ENCODE measurements at places on chromosomes 3 and 15. TPM values are rescaled to one million over a fixed set of nuclear protein-coding genes. Genes with fewer than 3 reads are reported as not detected.

DNA sequence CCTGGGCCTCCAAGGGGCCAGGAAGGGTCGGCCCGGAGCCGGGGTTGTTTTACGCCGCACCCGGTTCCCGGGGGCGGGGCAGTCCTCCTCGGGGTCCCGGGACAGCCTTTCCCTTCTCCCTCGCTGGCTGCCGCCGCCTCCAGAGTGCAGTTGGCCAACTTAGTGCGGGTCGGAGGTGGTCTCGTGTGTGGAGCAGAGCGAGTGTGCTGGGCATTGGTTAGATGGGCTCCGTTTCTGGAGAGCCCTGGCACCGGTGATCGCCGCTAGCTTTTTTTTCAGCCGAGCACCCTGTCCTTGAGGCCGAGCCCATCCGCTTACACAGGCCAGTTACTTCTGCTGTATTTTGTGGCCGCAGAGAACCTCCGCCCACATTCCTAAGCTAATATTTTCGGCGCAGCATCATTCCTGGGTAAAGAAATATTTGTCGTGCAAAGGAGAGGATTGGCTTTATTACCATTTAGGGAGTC lies 585 bp downstream of the KIF23 start:
- peak; percentile 89 for DNase-seq

- DNase-seq, result no peak
Observed at GRCh38 chr3:132870541-132870940, 148.3 kb upstream of the NPHP3 start.

DNA sequence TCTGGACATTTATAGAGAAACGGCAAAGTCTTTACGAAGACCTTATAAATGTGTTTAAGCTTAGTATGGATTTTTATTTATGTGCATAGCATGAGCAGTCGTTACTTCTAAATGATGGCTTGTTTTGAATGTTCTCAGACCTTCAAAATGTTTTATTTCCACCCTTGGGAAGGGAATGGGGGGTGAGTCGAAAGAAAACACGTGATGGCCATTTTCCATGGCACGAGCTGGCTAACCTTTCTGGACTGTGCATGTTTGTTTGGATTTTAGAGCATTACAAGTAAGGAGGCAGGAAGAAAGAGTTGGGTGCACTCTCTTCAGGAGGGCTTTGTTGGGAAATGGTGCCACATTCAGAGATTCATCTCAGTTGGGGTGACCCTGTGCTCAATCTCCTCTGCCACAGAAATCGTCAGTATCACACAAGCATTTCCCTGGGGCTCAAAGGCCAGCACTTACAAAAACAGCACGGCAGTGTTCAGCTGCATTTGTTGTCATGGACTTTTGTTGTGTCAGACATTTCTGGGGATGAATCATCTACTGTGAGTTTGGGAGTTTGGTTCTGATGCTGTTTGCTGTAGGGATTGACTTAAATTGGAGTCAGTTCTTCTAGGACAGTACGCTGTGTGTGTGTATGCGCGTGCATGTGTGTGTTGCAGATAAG lies 52.3 kb upstream of the ADAMTS9 start:
- peak; percentile 56 for DNase-seq

DNA sequence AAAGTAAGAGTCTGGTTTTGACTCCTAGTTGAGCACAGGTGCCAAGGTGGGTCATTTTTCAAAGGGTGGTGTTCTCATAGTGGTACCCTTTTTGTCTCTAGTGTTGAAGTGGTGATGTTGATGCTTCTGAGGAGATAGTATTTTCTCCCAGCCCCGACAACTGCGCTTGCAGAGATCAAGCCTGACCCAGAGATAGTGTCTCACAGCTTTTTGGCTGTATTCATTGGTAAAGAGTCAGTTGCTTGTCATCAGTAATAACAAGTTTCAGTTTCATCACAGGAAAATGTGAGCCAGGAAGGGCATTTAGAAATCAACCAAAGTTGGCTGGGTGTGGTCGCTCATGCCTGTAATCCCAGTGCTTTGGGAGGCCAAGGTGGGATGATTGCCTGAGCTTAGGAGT lies 139.3 kb downstream of the NFKBIZ start:
- DNase-seq, result no peak

- peak; percentile 52 for DNase-seq
Observed at GRCh38 chr3:125240496-125240895, 27.9 kb upstream of the SLC12A8 start.

DNA sequence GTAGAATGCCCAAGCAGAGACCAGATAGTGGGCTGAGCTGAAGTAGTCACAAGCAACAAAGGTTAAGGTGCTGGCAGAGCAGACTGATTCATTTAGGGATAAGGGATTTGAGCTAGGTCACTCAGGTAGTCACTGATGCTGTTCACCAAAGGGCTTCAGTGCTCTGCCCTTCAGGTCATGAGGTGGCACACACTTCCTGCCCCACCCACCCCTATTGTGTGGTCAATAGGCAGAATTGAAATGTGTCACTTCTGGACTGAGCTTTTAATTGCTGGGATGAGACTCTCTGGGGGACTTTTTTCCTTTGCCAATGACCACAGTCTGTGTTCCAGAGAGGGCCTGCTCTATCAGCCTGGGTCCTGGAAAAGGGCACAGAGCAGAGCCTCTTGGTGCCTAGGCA lies 2.9 kb upstream of the DIS3L start:
- no peak for DNase-seq

GRCh38 chr15:32982001-32982400 lies 212.5 kb downstream of the FMN1 start:
- DNase-seq, result no peak

DNA sequence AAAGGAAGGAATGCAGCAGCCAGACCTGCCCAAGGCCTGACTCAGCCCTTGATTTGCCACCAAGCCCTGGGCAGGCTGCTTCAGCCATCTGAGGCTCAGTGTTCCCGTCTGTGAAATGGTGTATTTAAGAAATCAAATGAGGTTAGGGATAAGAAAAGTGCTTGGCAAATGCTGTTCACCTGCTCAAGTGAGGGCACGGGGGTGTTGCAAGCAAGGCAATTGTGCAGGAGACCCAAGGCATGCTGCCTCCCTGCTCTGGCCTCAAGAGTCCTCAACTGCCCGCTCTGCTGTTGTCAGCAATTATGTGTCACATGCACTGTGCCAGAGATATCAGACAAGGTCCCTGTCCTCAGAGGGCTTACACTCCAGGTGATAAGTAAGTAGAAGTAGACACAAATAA lies 101.8 kb downstream of the TPRA1 start:
- no peak for DNase-seq

DNA sequence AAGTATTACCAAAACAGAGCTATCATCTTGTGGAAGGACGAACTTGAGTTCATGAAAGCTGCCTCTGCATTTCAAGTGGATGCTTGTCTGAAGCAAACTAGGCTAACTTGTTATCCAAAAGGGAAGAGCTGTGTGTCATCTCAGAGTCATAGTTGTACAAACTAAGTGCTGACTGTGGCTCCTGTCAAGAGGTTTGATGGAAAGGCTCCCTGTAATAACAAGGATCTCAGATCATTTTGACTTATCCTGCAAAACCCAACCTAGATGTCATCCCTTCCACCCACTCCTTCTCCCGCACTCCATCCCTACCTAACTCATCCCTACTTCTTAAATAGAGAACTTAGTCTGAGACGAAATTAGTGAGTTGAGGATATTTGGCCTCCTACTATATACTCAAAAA lies 110.8 kb downstream of the NR2E3 start:
- DNase-seq, result peak; percentile 4

- DNase-seq, result no peak
Observed at GRCh38 chr15:80591471-80591870, 103.6 kb upstream of the ABHD17C start.

DNA sequence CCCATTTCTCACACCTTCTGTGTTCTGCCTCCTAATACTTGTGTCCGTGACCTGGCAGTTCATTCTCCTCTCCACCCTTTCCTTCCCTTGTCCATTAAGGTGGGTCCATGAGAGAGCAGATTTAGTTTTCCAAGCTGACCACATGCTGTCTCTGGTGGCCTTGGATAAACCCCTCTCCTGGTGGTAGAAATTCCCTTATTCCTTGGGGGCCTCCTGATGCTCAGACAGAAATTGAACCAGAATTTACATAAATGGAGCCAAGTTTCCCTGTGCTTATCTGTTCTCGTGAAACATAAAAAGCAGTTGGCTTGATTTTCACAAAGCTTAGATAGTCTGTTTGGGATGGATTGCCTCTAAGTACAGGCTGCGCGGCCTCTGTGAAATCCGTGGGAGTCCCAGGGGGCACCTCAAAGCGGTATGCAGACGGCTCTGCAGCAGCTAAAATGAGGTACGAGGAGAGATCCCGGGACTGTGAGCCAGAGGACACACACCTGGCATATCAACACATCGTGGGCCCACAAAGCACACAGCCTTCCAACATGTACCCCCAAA lies 101.0 kb upstream of the NMNAT3 start:
- no peak for DNase-seq

- DNase-seq, result no peak
Observed at GRCh38 chr3:127421943-127422662, 134.3 kb upstream of the PRR20G start.

GOLGA6L9 gene
- polyA plus RNA-seq, result 0.89 TPM

SLC22A13 gene
- 0.05 TPM for polyA plus RNA-seq

SAMD7 gene
- not detected for polyA plus RNA-seq

DCBLD2 gene
- 195 TPM for polyA plus RNA-seq

Measured in fibroblast of lung (primary cell).